Mesothelial cell of epicardium (in vitro differentiated cells): ENCODE measurements at places on chromosomes 3 and 15.

GRCh38 chr15:56495053-56495452, 30.1 kb upstream of the MNS1 start:
- no peak overlapping the region for H3K4me3 ChIP-seq
- no peak for DNase-seq
- H3K27me3 ChIP-seq: peaks cover 20% of the 10 kb centered on the region
- no peak overlapping the region for H3K27ac ChIP-seq

DNA sequence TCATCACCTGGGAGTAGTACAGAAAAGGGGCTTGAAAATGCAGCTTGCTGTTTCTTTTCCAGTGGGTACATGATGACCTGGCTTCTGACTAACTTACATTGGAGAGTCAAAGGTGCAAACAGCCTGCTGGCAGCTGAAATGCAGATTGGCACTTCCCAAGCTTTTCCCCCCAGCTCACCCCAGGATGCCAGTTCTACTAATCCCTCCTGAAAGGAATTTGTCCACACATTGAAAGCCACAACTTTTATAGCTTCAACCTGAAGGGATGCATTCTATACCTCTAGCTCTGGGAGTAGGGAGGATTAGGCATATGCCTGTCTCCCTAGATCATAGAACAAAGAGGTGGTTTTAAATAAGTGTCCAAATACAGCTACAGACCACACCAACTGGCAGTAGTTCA, 281.7 kb downstream of the EFHB start:
- DNase-seq: no peak
- no peaks in the 10 kb centered on the region for H3K4me1 ChIP-seq
- no peaks in the 10 kb centered on the region for H3K27me3 ChIP-seq
- H3K4me3 ChIP-seq: no peak overlapping the region
- no peak overlapping the region for H3K27ac ChIP-seq

DNA sequence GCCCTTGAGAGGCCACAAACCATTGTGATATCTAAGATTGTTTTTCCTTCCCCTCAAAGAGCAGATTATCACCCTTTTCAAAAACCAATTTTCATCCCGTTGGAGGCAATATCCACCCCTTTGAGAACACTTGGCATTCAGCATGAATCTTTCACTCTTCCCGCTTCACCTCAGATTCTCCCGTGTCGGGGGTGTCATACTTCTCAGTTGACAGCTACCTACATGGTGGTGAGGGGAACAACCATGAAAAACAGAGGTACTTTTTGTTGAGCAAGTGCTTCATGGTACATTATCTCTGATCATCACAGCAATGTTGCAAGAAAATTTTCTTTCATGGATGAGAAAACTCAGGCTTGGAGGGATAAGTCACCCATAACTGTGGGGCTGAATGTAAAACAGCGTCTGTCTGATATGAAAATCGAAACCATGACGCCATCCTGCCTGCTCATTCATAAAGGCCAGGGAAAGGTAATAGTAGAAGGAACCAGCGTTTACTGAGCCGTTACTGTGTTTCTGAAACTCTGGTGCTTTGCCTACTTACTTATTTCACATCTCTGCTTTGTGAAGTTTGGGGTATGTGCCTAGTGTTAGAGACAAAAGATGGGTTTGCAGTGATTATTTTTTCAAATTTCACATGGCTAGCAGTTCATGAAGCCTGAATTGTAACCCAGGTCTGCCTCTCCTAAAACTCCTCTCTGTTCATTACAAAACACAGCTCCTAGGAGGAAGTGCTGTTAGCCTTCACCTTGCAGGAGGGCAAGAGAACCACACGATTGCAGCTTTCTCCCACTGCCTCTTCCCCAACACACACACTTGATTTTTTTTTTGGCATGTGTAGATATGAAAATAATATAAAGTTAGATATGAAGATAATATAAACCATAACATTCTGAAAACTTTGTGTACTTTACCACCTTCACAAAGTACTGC, 35.4 kb downstream of the SV2B start:
- H3K27me3 ChIP-seq: peaks cover 46% of the 10 kb centered on the region
- no peaks in the 10 kb centered on the region for H3K36me3 ChIP-seq
- H3K27ac ChIP-seq: no peak overlapping the region

- H3K36me3 ChIP-seq: peaks cover 15% of the 10 kb centered on the region
- peaks cover 8% of the 10 kb centered on the region for H3K4me1 ChIP-seq
- DNase-seq: no peak
- no peak overlapping the region for H3K27ac ChIP-seq
Observed at GRCh38 chr3:47005212-47006144, 26.0 kb downstream of the NBEAL2 start.

- H3K36me3 ChIP-seq: no peaks in the 10 kb centered on the region
- no peaks in the 10 kb centered on the region for H3K27me3 ChIP-seq
- no peak overlapping the region for H3K4me3 ChIP-seq
- DNase-seq: no peak
- H3K27ac ChIP-seq: peak overlapping the region; percentile 80
Observed at GRCh38 chr3:79886204-79886603, 118.4 kb upstream of the ROBO1 start.
